Activated naive CD4-positive, alpha-beta T cell (primary cell): ENCODE measurements at places on chromosomes 2 and 18.

DNA sequence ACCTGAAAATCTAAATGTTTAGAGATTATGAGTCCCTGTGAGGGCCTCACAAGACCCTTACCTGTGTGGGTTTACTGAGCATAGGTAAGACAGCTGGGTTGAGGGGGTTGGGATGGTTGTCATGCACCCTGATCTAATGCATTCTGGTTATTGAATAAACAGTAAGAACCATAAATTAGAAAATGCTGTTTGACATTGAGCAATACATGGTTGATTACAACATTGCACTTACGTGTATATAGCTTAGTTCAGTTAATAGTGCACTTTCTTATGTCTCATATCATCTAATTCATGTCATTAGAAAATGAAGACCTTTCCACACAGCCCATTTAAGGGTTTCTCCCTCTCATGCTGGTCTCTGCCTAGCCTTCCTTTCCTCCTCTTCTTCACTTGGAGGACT is 253.5 kb upstream of the ATP5MC3 start:
- DNase-seq: no peak

DNA sequence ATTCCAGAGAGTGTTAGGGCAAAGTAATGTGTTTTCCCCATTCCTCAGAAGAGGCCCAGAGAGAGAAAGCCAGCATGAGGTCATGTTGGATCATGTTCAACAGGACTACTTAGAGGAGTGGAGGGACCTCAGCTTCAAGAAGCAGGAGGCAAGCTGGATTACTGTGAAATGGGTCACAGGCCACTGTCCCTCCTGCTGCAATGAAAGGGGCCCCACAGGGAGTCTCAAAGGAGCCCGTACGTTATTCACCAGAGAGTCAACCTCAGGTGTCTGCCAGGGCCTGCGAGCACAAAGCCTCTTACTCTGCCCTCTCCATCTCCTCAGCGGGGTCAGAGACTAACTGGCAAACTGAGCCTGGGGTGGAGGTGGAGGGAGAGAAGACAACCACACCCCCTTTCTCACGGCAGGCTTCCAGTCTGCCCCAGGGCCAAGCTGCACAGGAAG is 27.2 kb upstream of the ACYP2 start:
- DNase-seq: no peak

- DNase-seq: no peak
These were observed 219.6 kb downstream of the MBD2 start for GRCh38 chr18:54004828-54005227.

GRCh38 chr2:202774104-202774503 is 97.5 kb downstream of the ICA1L start:
- DNase-seq: no peak

DNA sequence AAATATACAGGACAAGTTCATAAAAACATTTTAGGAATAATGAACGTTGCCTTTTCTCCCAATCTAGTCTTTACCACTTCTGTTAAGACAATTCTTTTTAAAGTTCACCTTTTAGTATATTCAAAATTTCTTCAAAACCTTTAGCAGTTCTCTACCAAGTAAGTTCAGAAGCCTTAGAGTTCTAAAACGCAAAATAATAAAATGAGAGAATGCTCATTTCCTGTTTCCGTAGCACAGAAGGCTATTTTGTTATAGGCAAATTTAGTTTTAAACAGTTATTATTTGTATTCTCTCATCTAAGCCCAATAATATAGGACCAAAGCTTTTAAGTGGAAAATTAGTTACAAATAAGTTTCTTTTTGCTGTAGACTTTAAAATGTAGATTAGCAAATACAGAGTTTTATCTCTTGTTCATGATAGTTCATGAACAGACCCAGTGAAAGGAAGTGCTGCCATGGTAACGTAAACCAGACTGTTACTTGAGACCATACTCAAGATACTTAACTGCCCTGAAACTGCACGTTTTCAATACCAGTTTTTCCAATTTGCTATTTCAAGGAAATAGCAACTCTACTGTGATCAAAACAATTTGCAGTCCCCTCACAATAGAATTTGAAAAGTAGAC is 173.1 kb upstream of the STON1 start:
- DNase-seq: no peak

DNA sequence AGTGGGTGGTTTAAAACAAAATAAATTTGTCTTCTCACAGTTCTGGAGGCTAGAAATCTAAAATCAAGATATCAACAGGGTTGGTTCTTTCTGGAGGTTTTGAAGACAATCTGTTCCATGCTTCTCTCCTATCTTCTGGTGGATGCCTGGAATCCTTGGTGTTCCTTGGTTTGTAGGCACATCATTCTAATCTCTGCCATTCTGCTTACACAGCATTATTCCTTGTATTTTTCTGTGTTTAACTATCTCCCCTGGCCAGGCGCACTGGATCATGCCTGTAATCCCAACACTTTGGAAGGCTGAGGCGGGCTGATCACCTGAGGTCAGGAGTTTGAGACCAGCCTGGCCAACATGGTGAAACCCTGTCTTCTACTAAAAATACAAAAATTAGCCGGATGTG is 108.1 kb downstream of the ZRANB3 start:
- DNase-seq: no peak
